ENCODE measurements at places on chromosomes 12 and 14.

DNA sequence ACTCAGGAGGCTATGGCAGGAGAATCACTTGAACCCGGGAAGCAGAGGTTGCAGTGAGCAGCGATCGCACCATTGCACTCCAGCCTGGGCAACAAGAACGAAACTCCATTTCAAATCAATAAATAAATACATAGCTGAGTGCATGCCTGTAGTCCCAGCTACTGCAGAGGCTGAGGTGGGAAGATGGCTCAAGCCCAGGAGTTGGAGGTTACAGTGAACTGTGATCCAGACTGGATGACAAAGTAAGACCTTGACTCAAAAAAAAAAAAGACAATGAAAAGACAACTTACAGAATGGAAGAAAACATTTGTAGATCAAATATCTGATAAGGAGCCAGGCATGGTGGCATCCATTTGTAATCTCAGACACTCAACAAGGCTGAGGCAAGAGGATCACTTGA, 27.6 kb downstream of the ZFYVE1 start:
- no peaks in the 10 kb centered on the region for H3K27me3 ChIP-seq
- DNase-seq: no peak
- peak overlapping the region; percentile 37 for H3K27ac ChIP-seq
- no peak overlapping the region for H3K4me3 ChIP-seq

- H3K4me1 ChIP-seq: peaks cover 9% of the 10 kb centered on the region
- no peaks in the 10 kb centered on the region for H3K36me3 ChIP-seq
- no peak overlapping the region for H3K4me3 ChIP-seq
- no peak overlapping the region for H3K27ac ChIP-seq
These were observed 140.4 kb downstream of the CNTN1 start for GRCh38 chr12:40832668-40833067.

DNA sequence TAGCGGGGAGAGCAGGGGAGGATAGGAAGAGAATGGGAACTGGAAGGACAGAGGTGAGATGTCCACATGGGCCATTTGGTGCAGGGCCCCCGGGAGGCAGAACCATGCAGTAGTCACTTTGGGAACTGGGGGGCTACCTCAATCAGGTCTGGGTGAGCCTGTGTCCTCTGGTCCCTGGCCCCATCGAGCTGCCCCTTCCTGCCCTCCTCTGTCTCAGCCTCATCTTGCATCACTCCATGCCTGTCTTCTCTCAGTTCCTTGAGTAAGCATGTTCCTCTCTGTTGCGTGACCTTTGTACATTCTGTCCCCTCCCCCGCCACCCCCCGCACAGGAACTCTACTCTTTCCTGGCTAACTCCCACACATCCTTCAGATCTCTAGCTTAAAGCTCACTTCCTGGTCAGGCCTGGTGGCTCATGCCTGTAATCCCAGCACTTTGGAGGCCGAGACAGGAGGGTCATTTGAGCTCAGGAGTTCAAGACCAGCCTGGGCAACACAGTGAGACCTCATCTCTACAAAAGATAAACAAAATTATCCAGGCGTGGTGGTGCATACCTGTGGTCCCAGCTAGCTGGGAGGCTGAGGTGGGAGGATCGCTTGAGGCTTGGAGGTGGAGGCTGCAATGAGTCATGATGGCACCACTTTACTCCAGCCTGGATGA, 23.2 kb downstream of the FOS start:
- no peak overlapping the region for H3K27ac ChIP-seq
- no peaks in the 10 kb centered on the region for H3K36me3 ChIP-seq
- H3K4me3 ChIP-seq: no peak overlapping the region
- H3K27me3 ChIP-seq: no peaks in the 10 kb centered on the region

DNA sequence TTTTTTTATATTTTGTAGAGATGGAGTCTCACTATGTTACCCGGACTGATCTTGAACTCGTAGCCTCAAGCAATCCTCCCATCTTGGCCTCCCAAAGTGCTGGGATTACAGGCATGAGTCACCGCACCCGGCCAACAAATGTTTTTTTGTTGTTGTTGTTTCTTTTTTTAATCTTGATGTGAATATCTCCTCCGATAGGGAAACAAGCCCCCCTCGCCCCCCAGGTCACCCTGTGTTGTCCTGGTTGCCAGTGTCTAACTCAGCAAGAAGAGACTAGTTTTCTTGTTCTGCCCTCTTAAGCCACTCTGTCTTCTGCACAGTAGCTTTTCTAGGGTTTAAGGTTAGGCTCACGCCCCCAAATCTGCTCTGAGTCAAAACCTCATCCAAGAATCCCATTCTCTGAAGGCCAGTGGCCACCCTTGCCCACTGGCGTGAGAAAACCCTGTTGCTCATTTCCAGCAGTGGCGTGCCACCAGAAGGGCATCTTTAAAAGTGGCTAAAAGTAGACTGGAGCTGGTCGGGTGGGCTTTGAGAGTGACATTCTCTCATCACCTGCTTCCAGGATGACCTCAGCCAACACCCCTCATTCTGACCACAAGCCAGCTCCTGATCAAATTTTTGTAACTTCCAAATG, 42.7 kb downstream of the C14orf132 start:
- no peaks in the 10 kb centered on the region for H3K36me3 ChIP-seq
- H3K4me1 ChIP-seq: peaks cover 12% of the 10 kb centered on the region
- H3K4me3 ChIP-seq: no peak overlapping the region
- H3K27ac ChIP-seq: no peak overlapping the region
- DNase-seq: no peak
- H3K27me3 ChIP-seq: no peaks in the 10 kb centered on the region

DNA sequence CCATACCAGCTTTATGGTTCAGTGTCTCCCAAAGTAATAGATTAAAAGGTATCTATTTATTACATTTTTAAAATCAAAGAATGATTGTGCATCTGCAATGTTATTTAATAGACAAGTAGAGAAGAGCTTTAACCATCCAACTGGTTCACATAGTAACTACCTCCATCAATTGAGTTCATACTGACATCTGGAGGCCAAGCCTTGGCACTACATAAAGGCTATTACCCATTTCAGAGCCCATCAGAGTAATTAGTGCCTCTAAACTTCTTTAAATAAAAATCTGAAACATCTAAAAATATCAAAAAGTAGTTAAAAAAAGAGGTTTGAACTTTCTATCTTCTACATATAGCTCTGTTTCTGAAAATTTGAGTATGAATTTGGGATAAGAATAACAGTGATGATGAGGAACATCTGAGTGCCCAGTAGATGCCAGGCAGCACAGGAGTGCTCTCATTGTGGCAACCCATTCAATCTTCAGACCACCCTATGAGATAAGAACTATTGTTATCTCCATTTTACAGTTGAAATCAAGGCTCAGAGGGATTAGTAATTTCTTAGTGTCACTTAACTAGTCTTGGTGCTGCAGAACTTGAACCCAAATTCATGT, 132.9 kb upstream of the DAAM1 start:
- no peak overlapping the region for H3K27ac ChIP-seq
- H3K36me3 ChIP-seq: peaks cover 3% of the 10 kb centered on the region
- no peaks in the 10 kb centered on the region for H3K4me1 ChIP-seq
- DNase-seq: no peak
- H3K27me3 ChIP-seq: no peaks in the 10 kb centered on the region

GRCh38 chr14:102493096-102493495, 16.5 kb downstream of the ANKRD9 start:
- no peak overlapping the region for H3K4me3 ChIP-seq
- H3K27ac ChIP-seq: no peak overlapping the region
- no peaks in the 10 kb centered on the region for H3K4me1 ChIP-seq
- no peak for DNase-seq

- peaks cover 16% of the 10 kb centered on the region for H3K36me3 ChIP-seq
- H3K27me3 ChIP-seq: peaks cover 5% of the 10 kb centered on the region
- H3K4me3 ChIP-seq: no peak overlapping the region
- peaks cover 27% of the 10 kb centered on the region for H3K4me1 ChIP-seq
- no peak for DNase-seq
These were observed 30.9 kb downstream of the RTRAF start for GRCh38 chr14:52020161-52020714.

DNA sequence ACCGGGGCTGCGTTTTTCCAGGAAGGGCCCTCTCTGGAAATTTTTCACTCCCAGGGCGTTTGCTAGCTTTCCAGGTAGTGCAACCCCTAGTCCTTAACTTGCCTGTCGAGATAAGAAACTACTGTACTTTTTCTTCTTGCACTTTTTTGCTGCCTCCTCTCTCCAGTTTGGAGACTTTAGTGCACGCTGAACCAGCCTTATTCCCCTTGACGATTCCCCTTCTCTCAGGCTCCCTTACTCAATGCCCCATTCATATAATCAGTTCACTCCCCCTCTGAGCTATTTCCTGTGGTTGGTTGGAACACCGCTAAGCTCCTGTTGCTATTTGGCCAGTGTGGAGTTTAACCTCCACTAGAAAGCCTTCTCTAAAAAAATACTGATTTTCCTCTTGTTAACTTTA, 682 bp downstream of the CREBL2 start:
- H3K4me1 ChIP-seq: peaks cover 38% of the 10 kb centered on the region
- peak; percentile 10 for DNase-seq
- peak overlapping the region; percentile 89 for H3K4me3 ChIP-seq
- no peaks in the 10 kb centered on the region for H3K27me3 ChIP-seq
- H3K36me3 ChIP-seq: peaks cover 8% of the 10 kb centered on the region

DNA sequence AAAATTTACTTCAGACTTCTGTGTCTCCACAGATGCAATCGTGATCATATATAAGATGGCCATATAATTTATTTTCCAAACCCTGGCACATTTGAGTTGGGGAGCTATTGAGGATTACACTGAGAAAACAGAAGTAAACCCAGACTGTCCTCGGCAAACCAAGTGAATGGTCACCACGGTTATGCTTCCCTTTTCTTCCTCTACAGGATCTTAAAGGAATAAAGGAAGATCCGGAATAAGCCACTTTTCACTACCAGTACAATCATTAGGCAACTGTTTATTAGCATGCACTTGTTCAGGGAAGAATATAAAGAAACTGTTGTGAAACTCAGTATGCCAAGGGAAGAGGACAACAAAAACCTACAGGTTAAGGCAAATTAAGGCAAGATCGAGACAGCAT, 27.6 kb downstream of the SBNO1 start:
- H3K27ac ChIP-seq: no peak overlapping the region
- no peak overlapping the region for H3K4me3 ChIP-seq
- H3K4me1 ChIP-seq: no peaks in the 10 kb centered on the region
- peaks cover 7% of the 10 kb centered on the region for H3K36me3 ChIP-seq
- H3K27me3 ChIP-seq: no peaks in the 10 kb centered on the region

DNA sequence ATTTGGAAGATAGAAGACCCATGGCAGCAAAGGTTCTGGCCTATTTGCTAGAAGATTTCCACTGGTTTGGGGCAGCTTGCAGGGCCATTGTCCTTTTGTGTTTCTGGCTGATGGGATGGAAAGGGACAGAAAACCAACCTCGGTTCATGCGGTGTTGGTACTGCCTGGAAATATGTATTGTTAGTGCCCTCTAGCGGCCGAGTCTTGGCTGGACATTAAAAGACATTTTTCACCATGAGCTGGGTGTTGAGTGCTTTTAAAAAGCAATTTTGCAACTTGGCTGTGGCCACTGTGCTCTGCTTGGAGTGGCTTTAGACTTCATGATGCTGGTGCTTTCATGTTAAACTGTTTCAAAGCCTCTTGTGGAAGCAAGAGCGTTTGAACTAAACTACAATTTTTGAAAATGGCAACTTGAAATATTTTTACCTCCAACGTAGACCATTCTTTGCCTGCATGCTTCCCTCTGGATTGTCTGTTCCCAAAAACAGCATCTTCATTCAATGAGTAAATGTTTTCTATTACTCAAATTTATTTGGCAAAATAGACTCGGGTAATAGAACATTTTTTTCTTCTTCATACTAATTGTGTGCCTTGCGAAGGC, 102.7 kb upstream of the TBX5 start:
- H3K27ac ChIP-seq: no peak overlapping the region
- no peaks in the 10 kb centered on the region for H3K4me1 ChIP-seq
- no peak overlapping the region for H3K4me3 ChIP-seq

DNA sequence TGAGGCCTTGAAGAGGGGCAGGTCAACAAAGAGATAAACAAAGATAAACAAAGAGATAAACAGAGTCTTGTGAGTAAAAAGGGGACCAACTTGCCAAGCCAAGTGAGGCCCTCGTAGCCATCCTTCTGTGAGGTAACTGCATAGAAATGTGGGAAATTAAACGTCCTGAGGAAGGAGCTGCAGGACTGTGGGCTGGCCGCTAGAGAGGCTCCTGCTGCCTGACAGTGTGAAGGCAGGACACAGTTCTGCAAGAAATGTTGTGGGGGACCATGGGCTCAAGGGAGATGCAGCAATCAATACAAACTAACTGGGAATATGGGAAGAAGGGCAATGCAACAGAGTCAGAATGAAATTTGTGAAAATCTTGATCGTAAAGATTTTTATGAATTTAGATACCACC, 91.9 kb downstream of the SLC8A3 start:
- H3K4me1 ChIP-seq: peaks cover 5% of the 10 kb centered on the region
- H3K36me3 ChIP-seq: no peaks in the 10 kb centered on the region
- H3K4me3 ChIP-seq: no peak overlapping the region
- peak; percentile 35 for DNase-seq
- H3K27ac ChIP-seq: peak overlapping the region; percentile 4
- H3K27me3 ChIP-seq: peaks cover 8% of the 10 kb centered on the region

- peaks cover 47% of the 10 kb centered on the region for H3K4me1 ChIP-seq
- no peak overlapping the region for H3K27ac ChIP-seq
- no peak for DNase-seq
- H3K4me3 ChIP-seq: no peak overlapping the region
- no peaks in the 10 kb centered on the region for H3K27me3 ChIP-seq
These were observed 327.5 kb upstream of the RTL1 start for GRCh38 chr14:101230851-101231550.
